Neural crest cell (in vitro differentiated cells): ENCODE measurements at places on chromosomes 1 and 21.

DNA sequence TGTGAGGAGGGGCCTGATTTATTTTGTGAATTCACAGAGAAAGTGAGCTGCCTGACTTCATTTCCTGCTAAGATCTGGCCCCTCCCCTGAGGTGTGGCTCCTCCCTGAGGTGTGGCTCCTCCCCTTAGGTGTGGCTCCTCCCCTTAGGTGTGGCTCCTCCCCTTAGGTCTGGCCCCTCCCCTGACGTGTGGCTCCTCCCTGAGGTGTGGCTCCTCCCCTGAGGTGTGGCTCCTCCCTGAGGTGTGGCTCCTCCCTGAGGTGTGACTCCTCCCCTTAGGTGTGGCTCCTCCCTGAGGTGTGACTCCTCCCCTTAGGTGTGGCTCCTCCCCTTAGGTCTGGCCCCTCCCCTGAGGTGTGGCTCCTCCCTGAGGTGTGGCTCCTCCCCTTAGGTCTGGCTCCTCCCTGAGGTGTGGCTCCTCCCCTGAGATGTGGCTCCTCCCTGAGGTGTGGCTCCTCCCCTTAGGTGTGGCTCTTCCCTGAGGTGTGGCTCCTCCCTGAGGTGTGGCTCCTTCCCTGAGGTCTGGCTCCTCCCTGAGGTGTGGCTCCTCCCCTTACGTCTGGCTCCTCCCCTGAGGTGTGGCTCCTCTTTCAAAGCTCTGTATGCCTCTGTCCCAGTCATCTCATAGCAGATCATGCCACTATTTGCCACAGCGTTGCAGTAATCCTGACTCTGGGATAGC, 26.9 kb upstream of the LRRC3 start:
- H3K4me1 ChIP-seq = no peaks in the 10 kb centered on the region
- no peak overlapping the region for H3K27ac ChIP-seq
- no peaks in the 10 kb centered on the region for H3K27me3 ChIP-seq
- H3K4me3 ChIP-seq = no peak overlapping the region
- DNase-seq = no peak

GRCh38 chr1:93888900-93889299, 9.9 kb upstream of the DNTTIP2 start:
- H3K4me1 ChIP-seq = no peaks in the 10 kb centered on the region
- no peaks in the 10 kb centered on the region for H3K27me3 ChIP-seq
- no peaks in the 10 kb centered on the region for H3K36me3 ChIP-seq
- no peak overlapping the region for H3K4me3 ChIP-seq
- no peak overlapping the region for H3K27ac ChIP-seq
- no peak for DNase-seq

DNA sequence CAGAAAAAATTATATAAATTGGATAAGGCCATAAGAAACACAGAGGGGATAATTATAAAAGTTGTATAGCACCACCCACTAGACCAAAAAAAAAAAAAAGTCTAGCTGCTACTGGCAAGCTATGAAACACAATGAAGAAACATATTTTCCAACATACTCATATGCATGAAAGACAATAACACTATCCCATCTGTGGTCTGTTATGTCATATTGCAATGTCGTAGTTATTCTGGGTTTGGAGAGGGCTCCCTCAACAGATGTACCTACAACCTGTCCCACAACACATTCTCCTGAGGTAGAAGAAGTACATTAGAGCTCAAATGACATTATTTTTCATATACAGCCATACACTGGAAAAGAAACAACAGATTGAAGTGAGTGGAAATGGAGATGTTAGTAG, 517.6 kb upstream of the ADGRL4 start:
- H3K27me3 ChIP-seq = no peaks in the 10 kb centered on the region
- H3K4me1 ChIP-seq = no peaks in the 10 kb centered on the region
- no peak for DNase-seq
- H3K4me3 ChIP-seq = no peak overlapping the region
- H3K36me3 ChIP-seq = peaks cover 10% of the 10 kb centered on the region

- DNase-seq = no peak
- no peaks in the 10 kb centered on the region for H3K36me3 ChIP-seq
- H3K4me3 ChIP-seq = no peak overlapping the region
- H3K27me3 ChIP-seq = no peaks in the 10 kb centered on the region
- peaks cover 27% of the 10 kb centered on the region for H3K4me1 ChIP-seq
Observed at GRCh38 chr1:36367066-36367465, 18.7 kb downstream of the STK40 start.

DNA sequence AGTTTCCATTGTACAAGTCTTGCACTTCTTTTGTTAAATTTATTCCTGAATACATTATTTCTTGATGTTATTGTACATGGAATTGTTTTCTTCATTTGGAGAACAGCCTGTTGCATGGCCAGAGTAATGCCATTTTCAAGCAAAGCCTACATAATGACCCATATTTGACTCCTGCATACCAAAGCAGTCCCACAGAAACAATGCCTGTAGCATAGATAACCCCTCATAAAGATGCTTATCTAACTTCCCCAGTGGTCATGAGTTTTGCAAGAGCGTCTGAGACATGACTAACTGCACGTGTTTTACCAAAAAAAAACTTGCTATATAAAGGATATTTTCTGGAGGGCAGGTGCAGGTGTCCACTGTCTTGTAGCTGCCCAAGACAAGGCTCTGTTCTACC, 30.3 kb upstream of the RLF start:
- no peaks in the 10 kb centered on the region for H3K36me3 ChIP-seq
- no peaks in the 10 kb centered on the region for H3K4me1 ChIP-seq
- no peak overlapping the region for H3K4me3 ChIP-seq
- peaks cover 15% of the 10 kb centered on the region for H3K27me3 ChIP-seq
- H3K27ac ChIP-seq = no peak overlapping the region

DNA sequence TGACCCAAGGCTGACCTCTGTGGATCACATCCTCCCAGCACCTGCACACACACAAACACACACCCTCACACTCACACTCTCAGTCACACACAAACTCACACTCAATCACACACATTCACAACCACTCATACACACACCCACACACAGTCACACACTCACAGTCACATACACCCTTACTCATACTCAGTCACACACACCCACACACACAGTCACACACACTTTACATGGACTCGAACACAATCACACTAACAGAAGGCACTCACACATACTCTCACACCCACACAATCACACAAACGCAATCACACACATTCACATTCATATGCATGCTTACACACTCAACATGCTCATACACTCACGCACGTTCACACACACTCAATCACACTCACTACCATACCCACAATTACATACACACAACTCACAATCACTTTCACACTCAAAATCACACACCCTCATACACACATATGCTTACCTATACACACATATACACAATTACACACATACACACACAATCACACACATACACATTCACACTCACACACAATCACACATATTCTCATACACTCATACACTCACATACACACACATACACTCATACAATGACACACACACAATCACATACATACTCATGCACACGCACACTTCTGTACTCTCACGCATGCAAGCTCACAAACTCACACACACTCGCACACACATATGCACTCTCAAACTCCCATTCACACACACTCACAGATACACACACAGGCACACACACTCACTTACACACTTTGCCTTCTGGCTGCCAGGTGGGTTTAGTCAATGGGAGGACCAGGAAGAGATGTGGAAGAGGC, 6.1 kb downstream of the MEGF6 start:
- no peaks in the 10 kb centered on the region for H3K36me3 ChIP-seq
- no peak for DNase-seq
- no peak overlapping the region for H3K27ac ChIP-seq
- H3K4me1 ChIP-seq = peaks cover 21% of the 10 kb centered on the region

GRCh38 chr1:116415699-116416533, 42.9 kb downstream of the ATP1A1 start:
- no peak overlapping the region for H3K27ac ChIP-seq
- peak overlapping the region; percentile 79 for H3K4me3 ChIP-seq
- no peaks in the 10 kb centered on the region for H3K36me3 ChIP-seq
- H3K4me1 ChIP-seq = peaks cover 41% of the 10 kb centered on the region
- H3K27me3 ChIP-seq = no peaks in the 10 kb centered on the region
